ENCODE measurements at places on chromosomes 6 and 20.

DNA sequence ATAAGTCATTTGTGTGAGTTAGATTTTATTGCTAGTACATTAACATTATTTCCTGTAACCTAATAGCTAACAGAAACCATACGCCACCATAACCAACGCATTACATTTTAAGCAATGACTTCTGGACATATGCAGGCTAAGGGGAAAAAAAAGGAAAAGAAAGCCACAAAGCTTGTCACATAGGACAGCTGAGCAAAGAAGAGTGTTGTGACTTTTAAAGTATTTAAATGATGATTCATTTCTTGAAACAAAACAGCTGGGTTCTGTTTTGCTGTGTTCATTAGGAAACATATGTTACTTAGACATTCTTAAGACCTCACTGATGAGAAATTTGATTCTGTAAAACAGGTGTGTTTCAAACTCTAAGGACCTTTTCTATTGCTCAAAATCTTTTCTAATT, 171.4 kb downstream of the COL9A1 start:
- DNase-seq, result no peak

GRCh38 chr6:130282234-130282995, 59.7 kb upstream of the SAMD3 start:
- no peak for DNase-seq

GRCh38 chr6:136795996-136796395, 3.7 kb upstream of the MAP3K5 start:
- DNase-seq, result no peak

DNA sequence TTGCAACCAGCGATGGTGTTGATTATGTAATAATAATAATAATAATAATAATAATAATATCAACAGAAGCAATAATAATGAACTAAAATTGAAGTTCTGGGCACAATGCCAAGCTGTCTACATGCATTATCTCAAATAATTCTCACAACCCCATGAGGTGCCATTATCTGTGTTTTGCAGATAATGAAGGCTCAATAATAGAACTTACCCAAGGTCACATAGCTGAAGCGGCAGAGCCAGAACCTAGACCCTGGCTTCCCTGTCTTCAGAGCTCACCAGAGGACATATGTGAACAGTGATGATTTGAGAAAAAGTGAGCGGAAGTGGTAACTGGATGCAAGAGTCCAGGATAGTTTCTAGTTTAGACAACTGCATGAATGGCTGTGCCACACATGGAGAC, 91.0 kb downstream of the HIVEP1 start:
- DNase-seq, result peak; percentile 33

GRCh38 chr20:11387189-11387754, 530.4 kb upstream of the BTBD3 start:
- no peak for DNase-seq

GRCh38 chr20:13422637-13423036, 201.6 kb downstream of the ISM1 start:
- DNase-seq, result no peak

GRCh38 chr6:49888742-49889431, 22.6 kb upstream of the CRISP1 start:
- DNase-seq, result no peak

- no peak for DNase-seq
Observed at GRCh38 chr6:75291331-75291730, 6.7 kb upstream of the TMEM30A start.

DNA sequence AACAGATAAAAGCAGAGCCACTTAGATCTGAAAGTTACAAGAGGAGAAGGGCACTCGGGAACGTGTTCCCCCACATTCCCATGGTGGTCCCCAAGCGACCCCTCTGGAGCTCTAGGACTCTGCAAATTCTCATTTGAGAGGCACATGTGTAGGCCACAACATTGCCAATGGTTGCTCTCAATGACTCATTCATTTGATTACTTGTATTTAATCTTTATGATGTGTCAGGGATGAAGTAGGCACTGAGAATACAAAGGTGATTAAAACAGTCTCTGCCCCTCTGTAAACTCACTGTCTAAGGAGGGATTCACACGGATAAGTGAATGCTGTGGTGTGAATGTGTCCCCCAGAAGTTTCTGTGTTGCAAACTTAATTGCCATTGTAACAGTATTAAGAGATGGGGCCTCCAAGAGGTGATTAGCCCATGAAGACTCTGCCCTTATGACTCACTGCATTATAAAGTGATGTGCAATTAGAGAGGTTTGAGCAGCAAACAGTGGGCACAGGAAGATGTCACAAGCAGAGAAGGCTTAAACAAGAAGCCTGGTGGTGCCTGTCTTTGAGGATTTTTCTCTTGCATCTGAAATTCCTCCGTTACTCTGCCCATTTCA, 34.0 kb upstream of the TRAM2 start:
- DNase-seq, result no peak

DNA sequence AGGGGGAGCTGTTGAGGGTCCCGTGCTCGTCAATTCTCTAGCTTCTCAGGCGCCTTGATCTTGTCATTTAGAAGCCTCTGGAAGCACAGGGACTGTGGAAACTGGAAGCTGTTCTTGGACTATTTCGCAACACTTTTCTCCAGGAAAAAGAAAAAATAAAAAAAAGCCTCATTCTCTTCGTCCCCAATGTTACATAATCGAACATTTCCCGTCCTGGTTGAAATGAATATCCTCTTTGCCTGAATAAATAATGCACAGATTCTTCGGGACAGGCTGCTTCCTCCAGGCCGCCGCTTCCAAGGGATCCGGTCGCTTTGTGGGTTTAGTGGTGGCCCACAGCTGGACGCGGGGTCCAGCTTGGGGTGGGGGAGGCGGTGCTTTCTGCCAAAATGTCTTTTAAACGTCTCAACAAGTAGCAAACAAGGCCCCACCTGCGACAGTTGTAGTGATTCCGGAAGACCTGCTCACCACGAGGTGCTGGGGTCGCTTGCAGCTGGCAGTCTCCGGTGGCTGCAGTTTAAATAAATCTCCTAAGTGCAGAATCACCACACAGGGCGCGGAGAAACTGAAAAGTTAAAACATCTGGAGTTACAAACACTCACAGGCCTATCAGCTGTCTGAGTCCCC, 125.9 kb upstream of the ESR1 start:
- DNase-seq, result no peak

GRCh38 chr6:32895006-32895345, 41.0 kb downstream of the PSMB9 start:
- no peak for DNase-seq

DNA sequence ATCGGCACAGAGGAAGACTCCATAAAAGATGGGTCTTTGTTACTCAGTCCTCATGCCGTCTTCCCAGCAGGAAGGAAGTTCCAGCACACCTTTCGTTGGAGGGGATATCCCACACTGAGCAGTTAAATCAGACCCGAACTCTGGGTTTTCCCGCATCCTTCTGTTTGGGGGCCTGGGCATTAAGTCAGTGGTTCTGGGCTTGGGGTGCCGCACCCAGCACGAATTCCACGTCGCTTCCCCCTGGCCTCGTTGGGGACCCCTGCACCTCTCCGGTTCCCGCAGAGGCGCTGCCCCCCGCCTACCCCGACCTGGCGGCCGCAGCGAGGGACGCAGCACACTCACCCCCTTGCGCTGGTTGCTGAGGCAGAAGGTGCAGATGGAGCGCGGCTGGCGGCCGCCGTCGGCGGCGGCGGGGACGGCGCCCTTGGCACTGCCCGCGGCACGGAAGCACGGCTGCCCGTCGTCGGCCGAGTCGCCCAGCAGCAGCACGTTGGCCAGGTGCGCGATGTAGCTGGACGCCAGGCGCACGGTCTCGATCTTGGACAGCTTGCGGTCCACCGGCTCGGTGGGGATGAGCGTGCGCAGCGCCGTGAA, 641 bp downstream of the TCF15 start:
- no peak for DNase-seq
